ENCODE measurements at places on chromosomes 1 and 21. TPM values are rescaled to one million over a fixed set of nuclear protein-coding genes. Genes with fewer than 3 reads are reported as not detected.

Gene ZBTB8B
- total RNA-seq, result 0.03 TPM

Gene OR2T29
- total RNA-seq, result not detected

Gene ST6GALNAC5
- 23.0 TPM for total RNA-seq

Gene GNG4
- total RNA-seq, result 0.57 TPM

Gene IGFN1
- total RNA-seq, result 2.0 TPM

All from lung (tissue), 17 donors.